ENCODE measurements at places on chromosomes 7 and 10.

- no peak for DNase-seq
These were observed 65.6 kb downstream of the HIPK2 start for GRCh38 chr7:139711991-139712743.

- no peak for DNase-seq
These were observed 194.1 kb upstream of the MTPN start for GRCh38 chr7:136171233-136171632.

- DNase-seq = no peak
These were observed 239.4 kb downstream of the C7orf25 start for GRCh38 chr7:42672339-42672999.

GRCh38 chr10:128843972-128844371 is 623.1 kb upstream of the MGMT start:
- no peak for DNase-seq

DNA sequence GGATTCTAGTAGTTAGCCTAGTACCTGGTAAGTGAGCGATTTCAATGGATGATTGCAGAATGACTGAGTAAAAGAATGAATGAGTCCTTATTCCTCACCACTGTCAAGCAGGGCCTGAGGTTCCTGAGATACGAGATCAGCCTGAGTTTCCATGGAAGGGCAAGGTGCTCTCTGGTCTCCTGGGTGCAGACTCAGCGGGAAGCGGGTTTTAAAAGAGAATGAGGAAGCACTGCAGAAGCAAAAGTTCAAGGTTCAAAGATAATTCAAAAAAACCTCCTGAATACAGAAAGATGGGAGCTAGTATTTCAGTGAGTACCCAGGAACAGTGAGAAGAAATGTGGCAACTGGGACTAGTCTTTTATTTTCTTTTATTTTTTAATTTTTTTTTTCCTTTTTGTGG is 4.3 kb downstream of the ZNF3 start:
- no peak for DNase-seq

GRCh38 chr7:41809116-41809515 is 106.2 kb upstream of the INHBA start:
- no peak for DNase-seq

DNA sequence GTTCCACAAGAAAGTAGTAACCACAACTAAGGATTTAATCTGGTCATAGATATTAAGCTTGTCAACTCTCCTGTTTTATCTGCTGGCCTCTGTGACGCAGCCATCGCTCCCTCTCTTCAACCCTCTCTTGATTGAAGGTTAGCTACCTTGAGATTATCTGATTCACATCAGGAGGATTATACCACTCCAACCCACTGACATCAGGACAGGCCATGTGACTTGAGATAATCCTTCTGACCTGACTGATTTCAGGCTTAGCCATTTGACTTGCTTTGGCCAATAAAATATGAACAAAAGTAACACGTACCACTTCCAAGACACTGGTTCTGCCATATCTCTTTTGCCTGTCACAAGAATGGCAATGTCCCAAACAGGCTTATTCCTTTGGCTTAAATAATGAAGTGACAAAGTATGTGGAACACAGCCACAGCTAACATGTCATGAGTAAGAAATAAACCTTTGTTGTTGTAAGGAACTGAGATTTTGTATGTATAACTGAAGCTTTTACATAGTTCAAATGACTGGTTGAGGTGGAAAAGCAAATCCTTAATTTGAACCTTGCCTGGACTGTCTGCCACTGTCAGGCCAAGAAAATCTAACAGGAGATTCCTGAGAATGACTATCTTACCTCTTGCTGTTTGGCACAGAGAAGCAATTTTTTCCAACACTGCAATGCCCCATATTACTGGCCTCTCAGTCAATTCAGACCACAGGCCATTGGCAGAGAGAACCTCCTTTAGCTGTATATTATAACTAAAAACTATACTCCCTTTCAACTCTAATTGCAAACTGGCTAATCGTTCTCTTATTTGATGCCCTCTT is 13.9 kb downstream of the ZNF438 start:
- DNase-seq = no peak
